Ascending aorta (tissue), 2 donors: ENCODE measurements at places on chromosomes 7 and 10.
A peak's percentile ranks its signal among the peaks of the same experiment; 100 is the strongest.

DNA sequence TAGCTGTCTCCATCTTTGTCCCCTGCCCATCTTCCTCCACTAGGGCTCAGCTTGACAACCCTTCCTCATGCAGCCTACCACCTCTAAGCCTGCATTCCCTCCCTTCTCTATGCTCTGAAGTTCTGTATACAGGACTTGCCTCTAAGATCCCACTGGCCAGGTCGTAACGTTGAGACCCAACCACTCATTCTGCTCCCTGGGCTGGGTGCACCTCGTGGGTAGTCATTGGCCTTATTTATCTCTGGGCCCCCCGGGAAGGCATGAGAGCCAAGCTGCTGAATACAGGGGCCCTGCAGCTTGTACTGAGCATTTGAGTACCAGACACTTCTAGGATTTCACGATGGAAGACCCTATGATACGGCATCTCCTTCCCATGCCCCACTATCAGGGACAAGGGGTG, 31.2 kb downstream of the MYL10 start:
- no peaks in the 10 kb centered on the region for H3K4me1 ChIP-seq
- no peaks in the 10 kb centered on the region for H3K36me3 ChIP-seq

DNA sequence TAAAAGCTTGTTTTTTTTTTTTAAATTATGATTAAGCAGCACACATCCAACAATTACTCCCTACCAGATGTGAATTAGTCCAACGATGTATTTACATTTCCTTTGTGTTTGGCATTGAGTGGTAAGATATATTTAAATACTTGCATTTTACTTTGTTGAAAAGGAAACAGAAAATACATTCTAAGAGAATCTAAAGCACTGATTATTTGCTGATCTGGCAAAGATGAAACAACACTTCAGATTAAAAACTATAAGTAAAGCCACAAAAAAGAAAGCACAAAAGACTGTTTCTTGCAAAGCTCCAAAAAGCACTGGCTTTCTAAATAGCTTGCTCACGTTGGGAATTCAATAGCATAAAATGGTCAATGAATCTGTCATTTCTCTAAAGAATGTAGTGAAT, 466.5 kb downstream of the PHTF2 start:
- no peaks in the 10 kb centered on the region for H3K4me1 ChIP-seq
- H3K4me3 ChIP-seq: no peak overlapping the region
- no peaks in the 10 kb centered on the region for H3K27me3 ChIP-seq
- DNase-seq: no peak
- H3K27ac ChIP-seq: no peak overlapping the region
- no peaks in the 10 kb centered on the region for H3K36me3 ChIP-seq

GRCh38 chr7:117034851-117035464, 81.7 kb downstream of the ST7 start:
- H3K4me3 ChIP-seq: no peak overlapping the region
- H3K27me3 ChIP-seq: no peaks in the 10 kb centered on the region
- H3K4me1 ChIP-seq: peaks cover 3% of the 10 kb centered on the region
- DNase-seq: no peak
- H3K36me3 ChIP-seq: no peaks in the 10 kb centered on the region
- no peak overlapping the region for H3K27ac ChIP-seq

DNA sequence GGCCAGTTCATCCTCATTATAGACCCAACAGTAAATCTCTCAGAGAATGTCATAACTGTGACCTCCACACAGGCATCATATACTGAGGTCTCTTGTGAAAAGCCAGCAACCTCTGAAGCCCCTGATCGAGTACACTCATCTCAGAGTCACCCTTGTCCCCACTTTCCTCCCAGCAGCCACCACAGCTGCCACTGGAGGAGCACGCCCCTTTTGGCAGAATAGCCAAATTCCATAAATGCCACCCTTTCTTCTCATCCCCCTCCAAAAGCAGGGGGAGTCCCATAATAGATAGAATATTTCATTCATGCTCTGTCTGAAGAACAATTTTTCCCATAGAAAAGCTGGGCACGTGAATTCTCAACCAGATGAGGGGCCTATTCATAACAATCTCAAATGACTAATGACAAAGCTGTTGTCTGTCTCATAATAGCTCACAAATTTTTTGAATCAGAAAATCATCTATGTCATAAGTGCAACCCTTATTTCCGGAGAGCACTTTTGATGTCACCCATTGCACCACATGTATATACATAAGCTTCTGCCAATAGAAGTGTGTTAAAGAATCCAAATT, 47.4 kb downstream of the SGMS1 start:
- H3K4me1 ChIP-seq: peaks cover 8% of the 10 kb centered on the region
- no peaks in the 10 kb centered on the region for H3K36me3 ChIP-seq
- H3K27ac ChIP-seq: no peak overlapping the region
- no peaks in the 10 kb centered on the region for H3K27me3 ChIP-seq
- H3K4me3 ChIP-seq: no peak overlapping the region
- no peak for DNase-seq

DNA sequence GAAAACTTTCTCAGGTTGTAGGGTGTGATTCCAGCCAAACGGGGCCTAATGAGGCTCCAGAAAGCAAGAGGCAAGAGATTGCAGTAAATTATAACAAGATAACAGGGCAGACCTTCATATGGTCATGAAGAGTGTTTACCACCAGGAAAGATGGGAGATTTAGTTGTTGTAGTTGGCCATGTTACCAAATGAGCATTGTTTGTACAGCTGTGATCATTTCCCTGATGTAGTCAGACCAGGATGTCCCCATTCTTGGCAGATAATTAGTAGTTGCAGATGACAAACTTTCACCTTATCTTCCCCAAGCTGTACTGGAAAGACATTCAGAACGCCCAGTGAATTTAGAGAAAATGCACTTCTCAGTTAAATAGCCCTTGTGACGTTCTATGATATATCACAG, 630.8 kb downstream of the ANKRD7 start:
- H3K4me1 ChIP-seq: no peaks in the 10 kb centered on the region
- no peak for DNase-seq
- no peak overlapping the region for H3K27ac ChIP-seq
- H3K27me3 ChIP-seq: no peaks in the 10 kb centered on the region

GRCh38 chr10:73584737-73585136, 6.4 kb downstream of the USP54 start:
- H3K4me1 ChIP-seq: no peaks in the 10 kb centered on the region
- H3K4me3 ChIP-seq: no peak overlapping the region
- H3K27ac ChIP-seq: no peak overlapping the region
- H3K27me3 ChIP-seq: no peaks in the 10 kb centered on the region

DNA sequence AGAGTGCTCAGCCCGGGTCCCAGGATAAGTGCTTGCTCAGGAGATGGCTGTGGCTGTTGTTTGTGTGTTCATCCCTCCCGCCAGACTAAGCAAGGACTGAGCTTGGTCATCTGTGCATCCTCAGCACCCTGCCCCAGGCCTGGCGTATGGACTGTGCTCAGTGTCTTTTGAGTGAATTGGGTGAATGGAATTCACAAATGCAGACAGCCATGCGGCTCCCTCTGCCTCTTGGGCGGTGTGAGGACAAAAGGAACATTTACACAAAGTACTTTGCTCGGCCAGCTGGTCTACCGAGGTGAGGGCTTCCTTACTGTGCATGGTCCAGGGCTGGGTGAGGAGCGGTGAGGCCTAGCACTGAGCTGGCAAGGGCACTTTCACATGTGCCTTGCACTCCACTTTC, 120.2 kb downstream of the CDH23 start:
- H3K4me3 ChIP-seq: no peak overlapping the region
- H3K27ac ChIP-seq: no peak overlapping the region
- no peaks in the 10 kb centered on the region for H3K4me1 ChIP-seq
- H3K27me3 ChIP-seq: no peaks in the 10 kb centered on the region
- no peak for DNase-seq

GRCh38 chr10:14153570-14154055, 177.1 kb downstream of the FRMD4A start:
- H3K4me1 ChIP-seq: no peaks in the 10 kb centered on the region
- H3K4me3 ChIP-seq: no peak overlapping the region
- H3K27ac ChIP-seq: no peak overlapping the region

GRCh38 chr10:26540601-26541000, 102.5 kb downstream of the APBB1IP start:
- H3K4me3 ChIP-seq: no peak overlapping the region
- no peaks in the 10 kb centered on the region for H3K27me3 ChIP-seq
- no peaks in the 10 kb centered on the region for H3K4me1 ChIP-seq
- H3K27ac ChIP-seq: no peak overlapping the region
- H3K36me3 ChIP-seq: no peaks in the 10 kb centered on the region

DNA sequence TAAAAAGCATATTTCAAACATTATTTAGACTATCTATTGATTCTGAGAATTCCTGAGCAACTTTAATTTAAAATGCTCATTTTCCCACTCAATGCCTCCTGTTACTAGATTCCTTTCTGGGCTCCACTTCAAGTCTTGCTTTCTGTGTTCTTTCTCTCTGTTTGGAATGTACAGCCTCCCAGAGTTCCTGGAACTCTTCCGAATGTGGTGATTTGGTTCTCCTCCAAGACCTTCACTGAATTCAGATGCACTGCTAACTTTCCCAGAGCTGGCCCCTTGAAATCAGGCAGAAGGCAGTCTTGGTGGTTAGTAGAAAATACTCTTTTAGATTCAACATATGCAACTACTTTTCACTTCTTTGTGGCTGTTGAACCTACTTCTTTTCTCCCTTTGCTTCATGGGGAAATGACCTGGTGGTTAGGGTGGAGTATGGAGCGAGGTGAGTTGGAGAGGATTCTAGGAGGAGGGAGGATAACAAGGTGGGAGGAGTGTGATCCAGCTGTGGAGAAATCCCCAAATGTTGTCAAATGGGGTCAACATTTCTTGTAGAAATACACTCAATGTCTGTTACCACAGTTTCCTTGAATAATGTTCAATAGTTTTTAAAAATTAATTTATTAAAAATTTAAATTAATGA, 27.9 kb upstream of the CCDC7 start:
- no peak overlapping the region for H3K4me3 ChIP-seq
- no peaks in the 10 kb centered on the region for H3K27me3 ChIP-seq
- peak overlapping the region; percentile 34 for H3K27ac ChIP-seq

GRCh38 chr10:70760271-70760787, 24.8 kb downstream of the TBATA start:
- H3K4me3 ChIP-seq: no peak overlapping the region
- no peaks in the 10 kb centered on the region for H3K4me1 ChIP-seq
- DNase-seq: no peak

- DNase-seq: no peak
- H3K36me3 ChIP-seq: no peaks in the 10 kb centered on the region
- no peak overlapping the region for H3K4me3 ChIP-seq
- no peaks in the 10 kb centered on the region for H3K4me1 ChIP-seq
- no peak overlapping the region for H3K27ac ChIP-seq
- no peaks in the 10 kb centered on the region for H3K27me3 ChIP-seq
Observed at GRCh38 chr7:153640586-153640985, 411.6 kb upstream of the DPP6 start.

GRCh38 chr10:118342638-118343020, 505 bp upstream of the FAM204A start:
- H3K4me1 ChIP-seq: no peaks in the 10 kb centered on the region
- H3K36me3 ChIP-seq: no peaks in the 10 kb centered on the region
- no peak for DNase-seq
- H3K27me3 ChIP-seq: no peaks in the 10 kb centered on the region

DNA sequence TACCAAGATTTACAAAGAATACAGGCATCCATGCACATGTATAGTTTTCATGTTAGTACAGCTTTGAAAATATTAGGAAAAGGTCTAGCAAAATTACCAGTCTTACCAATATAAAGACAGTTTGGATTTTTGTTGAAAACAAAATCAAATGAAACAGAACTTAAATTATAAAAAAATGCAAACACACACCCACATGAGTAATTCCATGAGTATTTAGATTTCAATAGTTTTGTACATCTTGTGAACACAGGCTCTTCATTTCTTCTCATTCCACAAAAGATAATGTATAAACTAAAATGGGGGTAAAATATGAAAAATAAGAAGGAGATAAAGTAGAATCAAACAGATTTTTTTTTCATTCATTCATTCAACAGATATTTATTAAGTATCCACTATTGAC, 682.2 kb upstream of the ANKRD30A start:
- H3K27ac ChIP-seq: no peak overlapping the region
- no peak for DNase-seq
- no peaks in the 10 kb centered on the region for H3K4me1 ChIP-seq
- no peaks in the 10 kb centered on the region for H3K36me3 ChIP-seq
- no peak overlapping the region for H3K4me3 ChIP-seq

GRCh38 chr10:128024426-128024825, 101.8 kb downstream of the MKI67 start:
- H3K36me3 ChIP-seq: no peaks in the 10 kb centered on the region
- DNase-seq: no peak
- H3K27ac ChIP-seq: no peak overlapping the region
- no peak overlapping the region for H3K4me3 ChIP-seq
- H3K27me3 ChIP-seq: no peaks in the 10 kb centered on the region

DNA sequence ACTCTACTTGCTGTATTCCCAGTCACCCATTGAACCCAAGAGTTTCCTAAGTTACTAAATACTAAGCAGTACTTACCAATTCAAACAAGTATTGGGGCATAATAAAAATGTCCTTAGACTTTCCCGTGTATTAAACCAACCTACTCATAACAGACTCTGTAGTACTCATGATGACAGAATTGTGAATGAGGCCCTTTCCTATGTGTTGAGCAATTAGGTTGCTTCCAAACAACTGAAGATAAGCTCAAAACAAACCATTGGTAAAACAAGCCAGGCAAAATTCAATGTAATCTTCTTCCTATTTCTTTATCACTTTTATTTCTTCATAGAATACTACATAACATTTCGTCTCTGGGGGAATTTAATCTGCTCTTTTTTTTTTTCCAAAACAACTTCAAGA, 106.5 kb upstream of the ANK3 start:
- H3K36me3 ChIP-seq: no peaks in the 10 kb centered on the region
- no peaks in the 10 kb centered on the region for H3K27me3 ChIP-seq
- H3K27ac ChIP-seq: no peak overlapping the region
- no peak for DNase-seq

DNA sequence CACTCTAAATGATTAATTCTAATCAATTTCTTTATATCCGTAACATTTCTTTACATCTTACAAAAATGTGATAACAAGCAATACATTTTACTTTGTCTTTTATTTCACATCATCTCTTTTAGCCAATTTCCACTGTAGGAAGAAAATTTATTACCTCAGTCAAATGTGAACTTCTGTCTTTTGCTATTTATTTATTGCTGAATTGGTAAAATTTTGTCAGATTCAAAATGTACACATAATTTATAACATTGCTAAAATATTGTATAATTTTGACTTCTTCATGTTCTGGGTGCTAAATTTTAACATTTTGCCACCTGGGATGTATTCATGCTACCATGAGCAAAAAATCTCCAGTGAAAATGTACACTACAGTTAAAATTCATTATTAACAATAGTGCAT, 158.0 kb downstream of the HGF start:
- no peaks in the 10 kb centered on the region for H3K27me3 ChIP-seq
- DNase-seq: no peak
- H3K4me1 ChIP-seq: no peaks in the 10 kb centered on the region
- H3K36me3 ChIP-seq: no peaks in the 10 kb centered on the region
- no peak overlapping the region for H3K27ac ChIP-seq

DNA sequence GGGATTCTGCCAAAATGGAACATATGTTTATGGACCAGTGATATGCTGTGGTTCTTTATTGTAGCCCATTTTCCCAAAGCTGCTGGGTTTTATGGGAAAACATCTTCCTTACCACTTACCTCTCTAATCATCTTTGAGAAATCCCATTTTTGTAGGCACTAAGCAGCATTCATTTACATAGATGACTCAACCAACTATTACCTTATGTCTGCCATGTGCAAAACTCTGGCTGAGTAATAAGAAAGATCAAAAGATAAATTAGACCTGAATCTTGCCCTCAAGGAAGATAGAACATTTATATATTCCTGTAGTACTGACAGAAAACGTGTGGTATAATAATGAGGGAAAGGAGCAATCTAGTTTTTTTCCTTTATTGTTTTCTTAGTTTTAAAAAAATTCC, 24.3 kb downstream of the CBLL1 start:
- no peaks in the 10 kb centered on the region for H3K27me3 ChIP-seq
- no peaks in the 10 kb centered on the region for H3K36me3 ChIP-seq
- H3K27ac ChIP-seq: no peak overlapping the region
